ENCODE measurements at places on chromosomes 4 and X.

- DNase-seq = peak; percentile 19
Observed at GRCh38 chr4:48604527-48604926, 114.5 kb downstream of the ZAR1 start.

GRCh38 chr4:112189754-112190153, 41.8 kb upstream of the AP1AR start:
- DNase-seq = no peak

GRCh38 chrX:39311646-39312045, 510.4 kb downstream of the MID1IP1 start:
- no peak for DNase-seq

DNA sequence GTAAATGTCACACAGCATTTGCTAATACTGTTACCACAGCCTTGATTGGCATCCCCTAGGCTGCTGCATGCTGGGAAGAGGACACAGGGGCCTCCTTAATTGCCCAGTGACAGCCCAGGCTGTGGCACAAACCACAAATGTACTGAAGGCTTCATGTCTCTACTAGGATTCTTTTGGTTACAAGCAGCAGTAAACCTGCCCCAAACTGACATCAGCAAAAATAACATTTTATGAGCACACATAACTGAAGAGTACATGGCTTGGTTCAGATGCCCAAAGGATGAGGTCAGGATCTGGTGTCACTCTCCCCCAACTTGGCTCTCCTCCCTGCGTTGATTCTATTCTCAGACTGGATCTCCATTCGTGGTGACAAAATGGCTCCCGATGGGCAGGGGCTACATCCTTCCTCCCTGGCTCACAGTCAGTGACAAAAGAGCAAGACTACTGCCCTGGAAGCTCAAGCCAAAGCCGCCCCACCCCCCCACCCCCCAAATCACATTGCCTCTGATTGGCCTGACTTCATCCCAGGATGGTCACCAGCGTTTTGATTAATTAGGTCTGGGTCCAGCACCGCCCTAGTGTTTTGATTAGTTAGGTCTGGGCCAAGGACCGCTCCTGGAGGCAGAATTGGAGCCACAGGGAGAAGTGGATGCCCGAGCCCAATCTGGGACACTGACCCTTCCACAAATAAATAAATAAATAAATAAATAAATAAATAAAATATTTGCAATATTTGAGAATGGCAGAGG, 180.5 kb upstream of the RBPJ start:
- peak; percentile 26 for DNase-seq

GRCh38 chrX:100874325-100874724, at the start of gene NOX1:
Gene NOX1, minus strand, starts transcription at chrX:100874359. Its CDS starts 220 bp downstream, at chrX:100874139.
- peak; percentile 0 for DNase-seq

Data from LoVo (cell line).